ENCODE measurements at places on chromosomes 5 and 9.

GRCh38 chr9:35073279-35073612, 821 bp upstream of the VCP start:
- no peak for DNase-seq

DNA sequence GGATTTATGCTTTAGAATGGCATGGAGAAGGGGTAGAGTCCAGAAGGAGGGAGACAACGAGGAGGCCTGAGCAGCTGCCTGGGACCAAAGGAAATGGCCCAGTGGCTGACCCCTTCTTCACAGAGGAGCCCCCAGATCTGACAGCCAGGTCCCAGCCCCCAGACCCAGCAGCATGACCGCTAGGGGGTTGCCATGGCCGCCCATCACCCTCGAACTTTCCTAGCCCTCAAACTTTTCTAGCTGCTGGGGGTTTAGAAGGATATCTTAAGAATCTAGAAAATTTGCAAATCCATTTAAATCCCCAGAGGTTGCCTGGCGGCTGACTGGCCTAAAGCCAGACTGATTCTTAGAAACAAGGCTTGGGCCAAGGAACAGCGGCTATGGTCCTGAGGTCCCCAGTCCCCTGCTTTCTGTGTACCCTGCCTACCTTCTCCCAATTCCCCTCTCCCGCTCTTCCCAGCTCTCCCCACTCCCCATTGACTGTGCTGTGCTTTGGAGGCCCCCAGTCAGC, 972 bp downstream of the PDGFRB start:
- no peak for DNase-seq

DNA sequence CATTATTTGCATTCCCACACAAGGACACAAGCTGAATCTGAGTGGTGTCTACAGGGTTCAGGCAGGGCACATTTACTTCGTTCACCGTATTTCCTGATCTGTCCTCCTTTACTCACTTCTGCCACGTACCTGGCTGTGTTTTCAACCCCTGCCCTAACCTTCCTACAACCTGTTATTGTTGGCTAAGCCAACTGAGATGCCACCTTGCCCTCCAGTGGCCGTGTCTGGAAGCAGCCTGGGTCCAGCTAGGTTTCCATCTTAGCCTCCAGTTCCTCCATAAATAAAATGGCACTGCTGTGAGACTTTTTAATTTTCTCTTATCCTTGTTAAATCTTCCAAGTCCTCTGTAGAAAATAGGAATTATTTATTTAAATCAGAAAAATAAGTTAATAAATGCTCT, 64.8 kb downstream of the ATP10B start:
- no peak for DNase-seq

GRCh38 chr5:171614511-171614910, 171.1 kb upstream of the SMIM23 start:
- DNase-seq: no peak

GRCh38 chr9:26725573-26725972, 167.0 kb downstream of the CAAP1 start:
- no peak for DNase-seq

- no peak for DNase-seq
These were observed 13.9 kb downstream of the PRRC2B start for GRCh38 chr9:131407717-131408195.

DNA sequence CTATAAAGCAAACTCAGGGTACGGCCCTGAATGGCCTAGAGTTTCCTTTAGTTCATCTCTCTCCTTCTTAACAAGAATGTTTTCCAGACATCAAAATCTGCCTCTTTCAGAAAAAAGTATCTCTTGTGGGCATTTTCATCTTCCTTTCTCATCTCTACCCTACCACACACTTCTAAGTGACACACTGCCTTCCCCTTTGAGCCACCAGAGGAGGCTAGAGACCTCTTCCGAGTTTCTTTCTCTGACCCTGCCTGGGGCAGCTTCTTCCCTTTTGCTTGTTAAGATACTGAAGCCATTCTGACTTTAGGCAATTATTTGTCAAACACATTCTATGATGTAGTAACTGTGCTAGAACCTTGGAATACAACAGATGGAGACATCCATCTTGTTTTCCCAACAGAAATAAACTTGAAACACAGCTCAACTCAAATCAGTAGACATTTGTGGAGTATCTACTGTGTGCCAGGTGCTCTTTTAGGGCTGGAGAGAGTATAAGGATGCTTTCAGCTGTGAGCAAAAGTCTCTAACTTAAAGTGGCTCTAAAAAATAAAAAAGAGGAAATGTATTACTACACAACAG, 8.6 kb upstream of the SV2C start:
- no peak for DNase-seq

GRCh38 chr5:132066871-132067270, 6.4 kb downstream of the IL3 start:
- DNase-seq: no peak

DNA sequence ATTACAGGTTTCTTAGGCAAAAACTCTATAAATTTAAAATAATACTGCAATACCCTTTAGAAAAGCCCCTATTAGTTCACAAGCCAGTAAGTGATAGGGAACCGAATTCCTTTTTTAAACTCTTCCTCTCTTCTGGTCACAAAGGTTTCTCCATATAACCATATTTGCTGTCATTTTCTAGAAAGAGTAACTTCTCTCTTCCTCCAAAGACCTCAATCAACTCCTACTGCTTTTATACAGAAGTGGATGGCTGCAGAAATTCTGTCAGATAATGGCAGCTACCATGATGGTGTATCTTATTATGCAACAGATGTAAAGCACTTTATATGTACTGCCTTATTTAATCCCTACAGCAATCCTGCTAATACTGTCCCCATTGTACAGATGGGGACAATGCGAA, 6.2 kb downstream of the TUT7 start:
- DNase-seq: no peak

GRCh38 chr5:109690975-109691574, 1.3 kb downstream of the MAN2A1 start:
- DNase-seq: no peak
